ENCODE measurements at places on chromosomes 11 and 22.

DNA sequence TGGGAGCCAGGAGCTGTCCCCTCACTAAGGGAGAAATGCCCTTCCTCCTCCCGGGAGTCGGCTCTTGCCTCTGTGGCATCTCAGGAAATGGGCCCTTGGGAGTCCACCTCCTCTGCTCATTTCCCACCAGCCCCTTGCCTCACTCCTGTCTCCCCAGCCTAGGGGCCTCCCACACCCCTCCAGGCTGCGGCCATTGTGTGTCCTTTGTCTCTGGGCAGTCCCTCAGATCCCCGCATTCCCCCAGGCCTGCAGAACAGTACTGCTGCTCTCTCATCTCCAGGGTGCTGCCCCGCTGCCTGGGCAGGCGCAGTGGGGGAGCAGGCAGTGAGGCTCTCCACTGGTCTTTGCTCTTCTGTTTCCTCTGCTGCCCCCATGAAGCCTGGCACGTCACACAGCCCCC lies 25.0 kb downstream of the ADA2 start:
- DNase-seq: no peak

- DNase-seq: no peak
Measured at GRCh38 chr11:84671325-84671999, 955.7 kb downstream of the DLG2 start.

- DNase-seq: no peak
Measured at GRCh38 chr11:10522276-10522675, 18.7 kb downstream of the RNF141 start.

GRCh38 chr11:1448882-1449281 lies 37.7 kb downstream of the MOB2 start:
- DNase-seq: no peak

DNA sequence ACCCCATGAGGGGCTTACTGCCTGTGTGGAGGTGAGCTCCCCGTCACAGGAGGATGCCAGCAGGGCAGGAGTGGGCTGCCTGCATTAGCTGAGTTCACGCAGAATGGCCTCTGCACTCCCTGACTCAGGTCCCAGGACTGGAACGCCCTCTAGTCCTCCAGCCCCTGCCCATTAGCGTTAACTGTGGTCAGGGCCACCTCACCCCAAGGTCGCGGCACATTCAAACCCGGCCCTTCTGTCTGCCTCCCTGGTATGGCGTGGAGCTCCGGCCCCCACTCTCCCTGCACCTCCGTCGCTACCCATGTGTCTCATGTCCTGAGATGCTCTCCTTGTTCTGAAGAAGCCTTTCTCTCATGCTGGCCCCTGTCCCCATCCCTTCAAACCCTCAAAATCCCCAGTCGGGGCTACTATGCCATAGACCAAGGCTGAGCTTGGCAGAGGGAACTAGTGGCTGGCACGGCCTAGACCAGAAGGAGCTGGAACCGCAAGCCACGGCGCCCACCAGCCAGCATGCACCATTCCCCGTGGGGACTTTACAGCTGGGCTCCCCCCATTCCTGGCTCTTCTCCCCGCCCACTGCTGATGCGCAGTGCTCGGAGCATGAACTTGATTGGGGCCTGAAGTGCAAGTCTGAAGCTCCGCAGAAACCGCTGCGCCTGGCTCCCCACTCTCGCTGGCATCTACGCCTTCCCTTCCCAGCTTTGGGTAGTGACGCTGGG lies 79.5 kb upstream of the RTL6 start:
- DNase-seq: no peak

DNA sequence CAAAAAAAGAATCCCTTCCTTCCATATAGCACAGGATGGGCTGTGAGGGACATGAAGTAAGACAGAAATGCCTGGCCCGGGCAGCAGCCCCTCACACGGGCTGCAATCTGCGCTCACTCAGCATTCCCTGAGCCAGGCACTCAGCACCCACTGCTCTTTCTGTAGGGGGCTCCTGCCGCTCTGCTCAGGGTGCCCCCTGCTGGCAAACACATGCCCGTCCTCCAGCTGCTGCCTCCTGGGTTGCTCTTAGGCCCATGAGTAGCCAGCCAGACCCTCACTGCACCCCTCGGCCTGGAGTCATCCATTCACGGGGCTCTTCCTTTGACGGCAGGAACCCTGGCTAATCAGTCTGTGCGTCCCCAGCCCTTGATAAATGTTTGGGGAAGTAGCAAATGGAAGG lies 6.9 kb downstream of the MCAT start:
- no peak for DNase-seq

DNA sequence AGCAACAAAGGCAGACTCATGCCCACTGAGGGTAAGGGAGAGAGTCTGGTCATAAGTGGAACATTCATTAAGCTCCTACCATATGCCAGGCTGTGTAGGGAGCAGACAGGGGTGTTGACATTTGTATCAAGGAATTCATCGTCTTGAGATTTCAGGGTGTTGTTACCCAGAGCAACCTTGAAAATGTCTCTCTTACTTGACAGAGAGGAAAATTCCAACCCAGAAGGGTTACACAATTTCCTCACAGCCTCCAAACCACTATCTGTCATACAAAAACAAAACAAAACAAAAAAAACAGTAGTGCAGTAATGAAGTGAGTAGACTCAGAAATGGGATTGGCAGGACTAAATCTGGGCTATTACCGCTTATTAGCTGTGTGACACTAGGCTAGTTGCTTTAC lies 113.2 kb downstream of the MIAT start:
- DNase-seq: no peak

DNA sequence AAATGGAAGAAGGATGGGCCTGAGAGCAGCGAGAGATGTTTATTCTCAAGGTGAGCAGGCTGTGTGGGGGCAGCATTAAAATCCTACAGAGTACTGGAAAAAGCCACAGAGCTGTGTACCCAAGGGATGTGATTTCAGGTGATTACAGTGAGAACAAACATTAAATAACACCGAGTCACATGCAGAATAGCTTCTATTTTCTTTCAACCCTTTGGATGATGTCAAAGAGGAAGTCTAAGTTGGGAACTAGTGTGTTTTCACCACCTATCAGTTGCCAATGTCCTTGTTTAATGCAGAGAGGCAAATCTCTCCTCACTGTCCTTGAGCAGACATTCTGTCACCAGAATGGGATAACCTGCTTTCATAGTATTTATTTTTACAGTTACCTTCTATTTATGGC lies 379.6 kb upstream of the NARS2 start:
- DNase-seq: no peak

- no peak for DNase-seq
Measured at GRCh38 chr22:48091656-48092223, 1329.3 kb downstream of the TBC1D22A start.

- no peak for DNase-seq
Measured at GRCh38 chr11:118156531-118157185, 4.0 kb upstream of the SCN4B start.

DNA sequence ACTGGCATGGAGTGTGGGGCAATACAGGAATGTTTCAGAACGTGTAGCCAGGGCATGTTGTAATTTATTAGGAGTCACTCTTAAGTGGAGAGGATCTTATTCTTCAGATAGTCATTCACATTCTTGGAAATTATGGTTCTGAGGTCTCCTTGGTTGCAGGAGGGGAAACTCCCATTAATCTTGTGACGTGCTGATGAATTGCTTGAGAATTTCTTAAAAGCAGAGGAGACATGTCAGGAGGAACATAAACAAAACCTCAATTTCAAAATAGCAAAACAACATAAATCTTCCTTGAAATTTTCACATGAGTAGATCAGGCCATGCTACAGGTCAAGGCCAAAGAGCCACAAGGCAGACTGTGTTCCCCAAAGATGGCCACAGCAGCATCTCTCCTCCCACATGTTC lies 50.4 kb downstream of the ADM start:
- no peak for DNase-seq

DNA sequence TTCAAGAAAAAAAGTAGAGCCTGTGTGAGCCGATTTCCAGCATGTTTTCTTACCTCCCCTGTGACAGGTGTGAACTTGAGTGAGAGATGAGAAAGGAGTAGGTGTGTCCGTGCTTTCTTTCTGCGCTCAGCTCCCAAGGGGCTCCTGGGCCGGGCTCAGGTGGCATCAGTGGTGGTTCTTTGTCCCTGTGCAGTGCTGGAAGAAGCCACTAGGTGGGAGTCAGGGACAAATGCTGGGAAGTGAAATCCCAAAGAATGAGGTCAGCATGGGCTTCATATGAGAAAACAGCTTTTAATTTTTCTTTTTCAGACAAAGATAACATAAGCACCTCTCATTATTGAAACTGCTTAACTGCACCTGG lies 57.8 kb downstream of the PPFIBP2 start:
- no peak for DNase-seq

- no peak for DNase-seq
Measured at GRCh38 chr11:61706452-61707400, 26.5 kb downstream of the DAGLA start.

- DNase-seq: no peak
Measured at GRCh38 chr11:17783878-17784277, 49.3 kb downstream of the KCNC1 start.

DNA sequence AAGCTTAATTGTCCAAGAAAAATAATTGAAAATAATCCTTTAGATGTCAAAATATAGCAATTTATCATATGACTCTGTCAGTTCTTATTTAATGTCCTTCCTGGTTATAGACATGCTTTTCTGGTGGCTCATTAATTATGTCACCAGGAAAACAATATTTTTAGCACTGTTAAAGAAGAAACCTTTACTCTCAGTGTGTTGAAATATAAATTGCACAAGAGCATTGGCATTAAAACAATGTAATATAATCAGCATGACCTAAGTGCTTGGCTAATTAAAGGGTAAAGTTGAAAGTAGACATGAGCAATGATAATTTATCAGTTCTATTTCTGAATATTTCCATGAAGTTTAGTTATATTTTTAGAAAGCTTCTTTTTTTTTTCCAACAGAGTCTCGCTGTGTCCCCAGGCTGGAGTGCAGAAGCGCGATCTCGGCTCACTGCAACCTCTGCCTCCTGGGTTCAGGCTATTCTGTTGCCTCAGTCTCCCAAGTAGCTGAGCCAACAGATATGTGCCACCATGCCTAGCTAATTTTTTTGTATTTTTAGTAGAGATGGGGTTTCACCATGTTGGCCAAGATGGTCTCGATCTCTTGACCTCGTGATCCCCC lies 232.3 kb downstream of the JRKL start:
- DNase-seq: no peak

- DNase-seq: no peak
Measured at GRCh38 chr11:121328176-121328966, 35.8 kb downstream of the SC5D start.

DNA sequence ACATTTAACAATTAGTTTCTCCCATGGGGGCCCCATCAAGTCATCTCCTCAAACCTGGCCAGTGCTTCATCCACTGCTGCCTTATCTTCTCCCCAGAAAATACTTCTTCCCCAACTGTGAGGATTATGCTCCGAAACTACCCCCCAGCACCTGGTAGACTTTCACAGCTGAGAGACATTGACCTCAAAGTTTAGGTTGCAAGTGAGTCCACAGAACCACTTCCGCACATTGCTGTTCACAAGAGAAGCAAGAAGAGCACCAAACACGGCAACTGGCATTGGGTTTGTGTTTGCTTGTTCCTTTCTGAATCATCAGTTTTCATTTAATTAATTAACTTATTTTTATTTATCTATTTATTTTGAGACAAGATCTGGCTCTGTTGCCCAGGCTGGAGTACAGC lies 6.1 kb downstream of the MCHR1 start:
- DNase-seq: no peak

- no peak for DNase-seq
Measured at GRCh38 chr11:7612056-7612660, 61.1 kb downstream of the CYB5R2 start.

- DNase-seq: no peak
Measured at GRCh38 chr11:12698048-12698447, 23.8 kb downstream of the TEAD1 start.

DNA sequence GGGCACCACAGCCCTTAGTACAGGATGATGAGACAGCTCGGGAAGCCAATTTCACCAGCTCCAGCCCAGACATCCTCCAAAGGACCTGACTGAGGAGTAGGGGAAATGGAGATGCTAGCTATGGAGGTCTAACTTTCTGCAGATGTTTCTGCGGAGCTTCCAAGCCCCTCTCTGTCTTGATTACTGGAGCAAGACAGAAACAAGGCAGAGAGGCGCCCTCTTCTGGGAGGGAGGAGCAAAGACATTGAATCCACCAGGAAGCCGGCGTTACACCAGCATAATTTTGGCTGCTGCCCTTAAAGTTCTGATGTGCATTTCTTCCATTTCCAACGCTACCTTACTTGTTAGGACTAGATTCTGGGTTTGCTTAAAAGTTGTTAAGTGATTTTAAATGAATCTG lies 107.3 kb upstream of the HSD17B12 start:
- DNase-seq: no peak

DNA sequence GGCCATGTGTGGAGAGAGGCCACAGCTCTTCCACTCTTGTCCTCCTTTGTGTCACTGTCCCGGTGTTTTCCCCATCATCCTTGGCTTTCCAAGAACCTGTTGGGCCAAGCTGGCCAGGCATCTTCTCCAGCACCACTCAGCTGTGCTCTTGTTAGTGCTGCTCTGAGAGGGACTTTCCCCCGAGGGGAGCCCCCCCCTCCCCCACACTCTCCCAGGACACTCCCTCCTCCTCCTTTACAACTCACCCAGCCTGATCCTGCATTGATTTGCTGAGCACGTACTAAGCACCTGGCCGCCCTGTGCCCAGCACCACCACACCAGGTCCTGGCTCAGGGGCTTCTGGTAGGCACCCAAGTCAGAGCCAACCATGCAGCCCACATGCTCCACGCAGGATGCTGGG lies 13.2 kb downstream of the TP53AIP1 start:
- DNase-seq: no peak

DNA sequence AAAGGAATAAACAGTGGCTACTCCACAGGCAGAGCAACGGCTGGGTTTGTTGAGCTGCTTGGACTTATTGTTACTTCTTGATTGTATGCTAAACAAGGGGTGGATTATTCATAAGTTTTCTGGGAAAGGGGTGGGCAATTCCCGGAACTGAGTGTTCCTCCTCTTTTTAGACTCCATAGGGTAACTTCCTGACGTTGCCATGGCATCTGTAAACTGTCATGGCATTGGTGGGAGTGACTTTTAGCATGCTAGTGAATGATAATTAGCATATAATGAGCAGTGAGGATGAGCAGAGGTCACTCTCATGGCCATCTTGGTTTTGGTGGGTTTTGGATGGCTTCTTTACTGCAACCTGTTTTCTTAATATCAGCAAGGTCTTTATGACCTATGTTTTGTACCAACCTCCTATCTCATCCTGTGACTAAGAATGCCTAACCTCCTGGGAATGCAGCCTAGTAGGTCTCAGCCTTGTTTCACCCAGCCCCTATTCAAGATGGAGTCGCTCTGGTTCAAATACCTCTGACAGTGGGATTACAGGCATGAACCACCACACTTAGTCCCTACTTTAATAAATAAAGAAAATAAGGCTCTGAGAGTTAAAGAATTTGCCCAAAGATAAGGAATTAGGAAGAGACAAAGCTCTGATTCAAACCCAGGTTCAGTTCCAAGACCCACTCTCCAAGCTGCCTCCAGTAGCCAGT lies 65.6 kb upstream of the CLMP start:
- no peak for DNase-seq

DNA sequence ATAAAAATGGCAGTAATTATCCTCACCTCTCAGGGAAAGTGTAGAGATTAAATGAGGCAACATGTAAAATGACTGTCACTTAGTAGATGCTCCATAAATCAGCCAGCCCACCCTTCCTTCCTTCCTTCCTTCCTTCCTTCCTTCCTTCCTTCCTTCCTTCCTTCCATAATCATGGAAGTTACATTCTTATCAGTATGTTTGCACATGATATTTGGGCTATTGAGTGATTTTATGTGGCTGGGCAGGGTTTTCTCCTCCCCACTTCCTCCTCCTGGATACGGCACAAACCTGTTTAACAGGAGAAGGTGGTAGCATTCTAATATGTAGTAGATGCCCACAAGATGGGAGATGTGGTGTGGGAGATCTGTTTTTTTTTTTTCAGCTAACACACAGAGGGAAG lies 11.9 kb downstream of the LYVE1 start:
- no peak for DNase-seq
